LNCaP clone FGC (cell line): ENCODE measurements at places on chromosomes 5 and 9.

DNA sequence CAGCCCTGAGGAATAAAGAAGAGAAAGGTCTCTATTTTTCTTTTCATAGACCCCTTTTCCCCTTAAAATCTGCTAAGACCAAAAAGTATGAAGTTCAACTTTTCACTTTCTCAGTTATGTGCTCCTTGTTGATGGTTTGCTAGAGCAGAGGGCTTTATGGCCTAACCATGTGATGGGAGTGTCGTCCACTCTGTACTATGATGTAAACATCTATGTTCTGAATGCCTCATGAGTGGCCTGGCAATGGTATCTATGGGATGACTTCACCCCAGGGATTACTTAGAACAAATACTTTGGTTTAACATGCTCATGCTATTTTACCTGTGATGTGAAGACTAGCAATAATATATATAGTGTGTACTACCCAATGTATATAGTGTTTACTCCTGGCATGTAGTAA is 43.7 kb upstream of the MIER3 start:
- DNase-seq = no peak

DNA sequence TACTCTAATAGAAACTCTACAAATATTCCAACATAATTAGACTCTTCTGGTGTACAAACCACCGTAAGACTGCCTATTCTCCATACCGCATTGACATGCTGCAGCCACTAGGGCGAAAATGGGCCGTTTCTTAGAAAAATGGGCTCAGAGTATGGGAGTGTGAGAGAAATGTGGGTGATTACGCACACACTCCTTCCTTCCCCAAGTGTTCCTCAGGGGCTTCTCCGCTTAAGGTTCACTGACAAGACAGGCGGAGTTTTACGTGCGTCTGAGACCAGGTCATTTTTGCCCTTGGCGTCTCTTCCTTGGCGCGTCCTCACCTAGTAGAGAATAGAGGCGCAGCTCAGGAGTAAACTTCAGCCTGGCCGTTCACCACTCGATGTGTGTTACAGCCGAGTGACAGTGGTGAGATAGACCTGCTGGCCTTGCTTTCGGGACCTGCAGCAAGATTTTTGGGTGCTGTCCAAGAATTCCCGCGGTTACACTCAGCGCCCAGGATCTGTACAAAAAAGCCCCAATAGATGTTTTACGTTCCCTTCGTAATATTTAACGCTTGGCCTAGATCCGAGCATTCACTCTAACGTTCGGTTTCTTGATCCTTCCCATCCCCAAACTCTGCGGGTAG is 1.8 kb upstream of the NTRK2 start:
- no peak for DNase-seq

DNA sequence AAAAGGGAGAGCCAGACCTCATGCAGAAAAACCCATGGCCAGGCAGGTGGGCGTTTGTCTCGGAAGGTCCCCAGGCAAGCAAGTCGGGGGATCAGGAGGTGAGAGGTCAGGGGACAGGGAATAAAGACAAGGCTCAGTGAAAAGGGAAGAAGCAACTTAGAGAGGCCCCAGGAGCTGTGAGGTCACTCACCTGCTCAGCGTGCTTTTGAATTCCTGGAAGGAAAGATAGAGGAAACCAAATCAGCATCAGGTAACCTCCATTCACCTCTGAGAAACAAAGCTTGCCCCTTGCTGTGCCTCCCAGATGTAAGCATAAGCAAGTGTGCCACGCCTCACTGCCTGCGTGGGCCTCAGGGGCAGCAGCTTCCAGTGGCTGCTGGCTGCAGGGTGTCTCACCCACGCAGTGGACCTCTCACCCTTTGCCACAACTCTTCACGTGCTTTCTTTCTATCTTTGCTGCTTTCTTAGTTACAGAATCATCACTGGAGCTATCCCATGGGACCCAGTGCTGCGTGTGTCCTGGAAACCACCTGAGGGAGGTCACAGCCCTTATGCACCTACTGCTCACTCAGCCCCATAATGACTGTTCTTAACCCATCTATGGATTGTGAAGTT is 6.0 kb downstream of the TRIM7 start:
- no peak for DNase-seq

- DNase-seq = no peak
Observed at GRCh38 chr5:176908675-176909368, 9.7 kb upstream of the HK3 start.

GRCh38 chr5:168314735-168315411 is 23.4 kb downstream of the WWC1 start:
- peak; percentile 42 for DNase-seq
